Iris pigment epithelial cell (primary cell): ENCODE measurements at places on chromosomes 3 and 15.

DNA sequence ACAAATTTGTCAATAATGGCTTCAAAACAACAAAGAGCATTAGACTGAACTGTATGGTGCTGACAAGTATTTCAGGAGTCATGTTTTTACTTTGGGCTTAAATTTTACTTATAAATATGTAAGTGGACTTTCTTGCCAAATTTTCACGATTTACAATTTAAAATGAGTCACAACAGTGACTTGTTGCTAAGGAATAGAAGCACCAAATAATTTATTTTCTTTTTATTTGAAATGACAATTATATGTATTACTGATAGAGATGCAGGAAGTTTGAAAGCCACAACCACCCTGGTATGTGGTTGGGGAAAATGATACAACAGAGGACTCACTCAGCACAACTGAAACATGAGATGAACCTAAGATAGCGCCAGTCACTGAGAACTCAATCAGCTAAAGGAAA is 90.3 kb downstream of the FMN1 start:
- DNase-seq: peak; percentile 93

DNA sequence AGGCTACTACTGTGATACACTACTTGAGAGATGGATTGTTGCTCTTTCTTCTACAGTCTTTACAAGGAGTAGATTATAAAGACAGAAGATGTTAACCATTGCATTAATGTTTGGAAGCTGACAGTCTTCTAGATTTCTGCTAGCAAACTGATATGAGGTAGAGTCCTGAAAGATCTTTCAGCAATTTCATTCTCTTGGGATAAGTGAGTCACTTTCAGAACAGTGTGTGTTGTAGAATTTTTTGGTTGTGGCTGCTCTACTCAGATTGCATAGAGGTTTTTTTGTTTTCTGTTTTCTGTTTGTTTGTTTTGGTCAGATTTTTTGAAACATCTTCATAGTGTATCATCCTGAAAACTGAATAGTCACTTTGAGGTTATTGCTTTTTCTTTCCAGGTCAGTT is 17.1 kb downstream of the TNFSF10 start:
- DNase-seq: no peak

DNA sequence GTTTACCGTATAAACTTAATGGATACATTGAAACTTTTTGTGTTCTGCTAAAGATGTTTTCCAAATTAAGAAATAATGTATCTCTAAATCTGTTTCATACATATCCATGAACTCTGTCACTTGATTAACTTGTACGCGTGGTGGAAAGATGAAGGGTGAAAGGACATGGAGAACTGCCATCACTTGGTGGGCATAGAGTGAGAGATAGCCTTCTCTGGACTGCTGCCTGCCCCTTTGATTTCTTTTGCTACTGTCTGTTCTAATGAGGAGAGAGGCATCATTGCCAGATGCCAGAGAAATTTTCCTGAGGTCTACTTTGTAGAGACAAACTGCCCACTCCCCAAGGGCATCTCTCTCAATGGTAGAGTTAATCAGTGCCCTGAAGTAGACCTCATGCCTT is 120.5 kb downstream of the SLMAP start:
- no peak for DNase-seq

GRCh38 chr3:120550546-120550945 is 45.6 kb upstream of the NDUFB4 start:
- DNase-seq: no peak

DNA sequence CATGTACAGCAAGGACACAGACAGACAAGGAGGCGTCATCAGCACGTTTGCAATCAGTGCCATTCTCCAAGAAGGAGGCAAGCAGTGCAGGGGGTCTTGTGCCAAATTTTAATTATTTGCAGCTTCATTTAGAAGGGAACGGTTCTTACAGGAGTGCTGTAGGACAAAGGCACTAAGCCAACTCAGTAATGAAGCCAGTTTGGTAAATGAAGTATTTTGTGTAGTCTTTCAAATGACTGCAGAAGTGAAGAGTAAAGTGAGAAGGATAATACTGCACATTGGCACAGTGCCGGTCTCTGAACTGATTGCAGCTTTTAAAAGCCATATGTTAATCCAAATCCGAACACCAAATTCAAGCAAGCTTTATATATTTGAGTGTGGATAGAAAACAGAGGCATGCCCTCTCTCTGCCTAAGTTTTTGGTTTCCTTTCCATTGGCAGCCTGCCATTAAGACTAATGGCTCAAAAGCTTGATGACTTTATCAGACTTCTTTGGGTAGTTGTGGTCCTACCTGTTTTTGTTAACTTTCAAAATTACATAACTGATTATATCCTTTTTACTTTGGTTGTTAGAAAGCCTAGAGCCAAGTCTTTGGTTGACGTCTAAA is 101.3 kb downstream of the SENP2 start:
- peak; percentile 31 for DNase-seq

GRCh38 chr15:62026487-62027262 is 33.6 kb downstream of the VPS13C start:
- DNase-seq: no peak

DNA sequence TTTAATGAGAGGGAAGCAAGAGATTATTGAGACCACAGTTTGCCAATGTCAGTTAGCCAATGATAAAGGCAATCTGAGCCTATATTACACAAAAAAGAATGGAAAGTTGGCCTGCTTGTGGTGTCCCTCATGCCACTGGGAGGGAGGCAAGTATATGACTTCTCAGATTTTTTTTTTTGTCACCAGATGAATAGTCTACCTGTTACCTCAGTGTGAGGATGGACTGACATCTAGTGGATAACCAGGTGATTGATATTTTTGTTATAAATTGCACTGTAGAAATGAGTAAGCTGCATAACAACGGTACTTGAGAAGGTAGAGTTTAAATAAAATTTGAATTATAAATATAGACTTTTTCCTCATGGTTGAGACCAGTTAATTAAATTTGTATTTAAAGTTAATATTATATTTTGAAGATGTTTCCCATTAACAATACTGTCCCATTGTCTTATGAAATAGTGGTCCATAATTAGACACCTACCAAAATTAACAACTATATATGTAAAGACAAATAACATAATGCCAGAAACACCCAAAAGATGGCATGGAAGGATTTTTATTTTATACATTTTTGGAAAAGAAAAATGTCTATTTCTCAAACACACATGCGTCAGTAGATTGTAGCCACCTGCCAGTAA is 237.8 kb upstream of the GADL1 start:
- DNase-seq: peak; percentile 52

DNA sequence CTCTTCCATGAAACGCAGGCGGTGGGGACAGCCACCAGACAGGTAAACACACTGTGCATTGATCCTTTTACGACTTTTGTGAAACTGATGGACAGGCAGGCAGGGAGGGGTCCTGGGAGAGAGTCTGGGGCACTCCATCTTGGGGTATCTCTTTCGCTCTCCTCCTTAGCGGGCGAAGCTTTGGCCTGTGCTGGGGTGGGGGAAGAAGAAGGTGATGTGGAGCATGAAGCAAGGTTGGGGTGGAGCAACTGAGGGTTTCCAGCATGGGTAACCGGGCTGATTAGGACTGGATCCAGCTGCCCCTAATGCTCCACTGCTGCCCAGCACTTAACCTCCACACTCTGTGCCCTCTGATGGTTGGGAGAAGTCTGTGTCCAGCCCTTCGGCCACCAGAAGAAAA is 25.6 kb downstream of the MUC20 start:
- no peak for DNase-seq

DNA sequence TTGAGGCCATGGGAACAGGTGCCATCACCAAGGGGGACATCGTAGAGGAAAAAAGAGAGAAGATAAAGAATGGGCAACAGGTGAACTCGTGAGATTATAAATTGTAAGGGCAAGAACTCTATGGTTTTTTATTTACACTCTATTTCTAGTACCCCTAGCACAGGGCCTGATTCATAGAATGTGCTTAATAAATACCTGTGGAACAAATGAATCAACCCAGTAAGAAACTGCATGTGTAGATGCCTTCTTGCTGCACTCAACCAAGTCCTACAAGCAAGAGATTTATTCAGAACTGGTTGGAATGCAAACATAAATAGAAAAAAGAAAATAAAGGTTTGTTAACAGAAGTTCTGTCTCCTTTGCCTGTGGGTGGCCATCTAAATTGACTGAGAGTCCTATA is 18.7 kb upstream of the KPNA1 start:
- peak; percentile 11 for DNase-seq
